ENCODE measurements at places on chromosomes 7 and 10.
A peak's percentile ranks its signal among the peaks of the same experiment; 100 is the strongest.

GRCh38 chr7:2880874-2881533, 36.9 kb upstream of the GNA12 start:
- no peak for DNase-seq

DNA sequence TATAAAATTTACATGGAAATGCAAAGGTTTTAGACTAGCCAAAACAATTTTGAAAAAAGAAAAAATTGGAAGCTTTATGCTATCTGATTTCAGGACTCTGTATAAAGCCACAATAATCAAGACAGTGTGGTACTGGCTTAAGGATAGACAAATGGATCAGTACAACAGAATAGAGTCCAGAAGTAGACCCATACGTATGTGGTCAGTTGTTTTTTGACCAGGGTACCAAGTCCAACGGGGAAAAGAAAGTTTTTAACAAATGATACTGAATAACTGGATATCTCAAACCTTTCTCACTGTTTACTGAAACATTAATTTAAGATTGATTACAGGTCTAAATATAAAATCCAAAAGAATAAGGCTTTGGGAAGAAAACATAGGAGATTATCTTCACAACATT, 79.7 kb downstream of the PODXL start:
- DNase-seq, result no peak

DNA sequence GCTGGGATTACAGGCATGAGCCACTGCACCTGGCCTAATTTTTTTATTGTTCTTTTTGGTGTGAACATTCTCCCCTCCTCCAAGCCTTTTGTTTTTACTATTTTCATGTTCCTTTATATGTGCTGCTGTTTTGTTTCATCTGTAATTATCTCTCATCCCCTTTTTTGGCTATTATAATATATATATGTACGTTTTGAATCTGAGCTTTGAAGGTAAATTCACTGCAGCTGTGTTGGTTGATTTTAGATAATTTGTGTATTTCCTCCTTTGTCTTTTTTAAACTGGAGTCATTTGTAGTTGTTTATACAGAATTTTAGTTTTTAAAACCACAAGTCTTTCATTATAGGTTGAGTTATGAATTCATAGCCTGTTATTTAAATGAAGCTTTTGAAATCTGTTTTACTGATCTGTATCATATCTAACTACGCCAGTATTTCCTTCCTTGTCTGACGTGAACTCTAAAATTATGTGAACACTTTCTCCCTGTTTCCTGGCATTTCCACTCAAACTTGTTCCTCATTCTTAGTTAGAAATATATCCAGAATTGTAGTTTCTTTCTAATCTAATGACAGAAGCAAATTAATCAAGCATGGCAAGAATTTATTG, 54.9 kb downstream of the PTEN start:
- no peak for DNase-seq

GRCh38 chr7:67618556-67619162, 622.0 kb downstream of the TYW1 start:
- no peak for DNase-seq

DNA sequence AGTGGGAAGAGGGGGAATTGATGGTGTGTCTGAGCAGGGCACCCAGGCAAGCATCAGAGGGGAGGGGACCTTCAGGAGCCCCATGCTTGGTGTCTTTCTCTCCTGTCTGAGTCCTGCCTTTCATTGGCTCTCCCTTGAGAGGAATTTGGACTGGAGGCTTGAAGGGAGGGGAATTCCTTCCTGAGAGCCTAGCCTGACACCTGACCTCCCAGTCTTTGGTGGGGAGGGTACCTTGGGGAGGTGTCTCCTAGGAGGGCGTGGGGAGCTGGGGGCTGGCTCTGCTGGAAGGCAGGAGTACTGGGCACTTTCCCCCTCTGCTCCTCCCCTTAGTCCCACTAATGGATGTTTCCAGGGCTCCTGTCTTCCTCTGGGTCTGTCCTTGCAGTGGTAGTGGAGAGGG, 1.3 kb upstream of the SFRP5 start:
- DNase-seq, result no peak

- DNase-seq, result no peak
Observed at GRCh38 chr7:22944022-22944421, 69.9 kb downstream of the HYCC1 start.

- DNase-seq, result no peak
Observed at GRCh38 chr7:145795132-145795531, 321.5 kb upstream of the CNTNAP2 start.

GRCh38 chr10:76209135-76209534, 777.7 kb downstream of the LRMDA start:
- no peak for DNase-seq

DNA sequence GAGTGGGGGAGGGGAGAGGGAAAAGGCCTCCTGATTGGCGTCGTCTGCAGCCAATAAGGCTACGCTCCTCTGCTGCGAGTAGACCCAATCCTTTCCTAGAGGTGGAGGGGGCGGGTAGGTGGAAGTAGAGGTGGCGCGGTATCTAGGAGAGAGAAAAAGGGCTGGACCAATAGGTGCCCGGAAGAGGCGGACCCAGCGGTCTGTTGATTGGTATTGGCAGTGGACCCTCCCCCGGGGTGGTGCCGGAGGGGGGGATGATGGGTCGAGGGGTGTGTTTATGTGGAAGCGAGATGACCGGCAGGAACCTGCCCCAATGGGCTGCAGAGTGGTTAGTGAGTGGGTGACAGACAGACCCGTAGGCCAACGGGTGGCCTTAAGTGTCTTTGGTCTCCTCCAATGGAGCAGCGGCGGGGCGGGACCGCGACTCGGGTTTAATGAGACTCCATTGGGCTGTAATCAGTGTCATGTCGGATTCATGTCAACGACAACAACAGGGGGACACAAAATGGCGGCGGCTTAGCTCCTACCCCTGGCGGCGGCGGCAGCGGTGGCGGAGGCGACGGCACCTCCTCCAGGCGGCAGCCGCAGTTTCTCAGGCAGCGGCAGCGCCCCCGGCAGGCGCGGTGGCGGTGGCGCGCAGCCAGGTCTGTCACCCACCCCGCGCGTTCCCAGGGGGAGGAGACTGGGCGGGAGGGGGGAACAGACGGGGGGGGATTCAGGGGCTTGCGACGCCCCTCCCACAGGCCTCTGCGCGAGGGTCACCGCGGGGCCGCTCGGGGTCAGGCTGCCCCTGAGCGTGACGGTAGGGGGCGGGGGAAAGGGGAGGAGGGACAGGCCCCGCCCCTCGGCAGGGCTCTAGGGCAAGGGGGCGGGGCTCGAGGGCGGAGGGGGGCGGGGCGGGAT, at the start of gene KAT6B:
KAT6B (plus strand) TSS at position 459 of the 903 bp plus-strand sequence. CDS start 16,258 bp downstream, outside the sequence.
- DNase-seq, result peak; percentile 95

- DNase-seq, result no peak
Observed at GRCh38 chr7:44975331-44976039, 3.3 kb downstream of the MYO1G start.

GRCh38 chr7:157854066-157854891, 517.5 kb downstream of the DNAJB6 start:
- DNase-seq, result no peak

DNA sequence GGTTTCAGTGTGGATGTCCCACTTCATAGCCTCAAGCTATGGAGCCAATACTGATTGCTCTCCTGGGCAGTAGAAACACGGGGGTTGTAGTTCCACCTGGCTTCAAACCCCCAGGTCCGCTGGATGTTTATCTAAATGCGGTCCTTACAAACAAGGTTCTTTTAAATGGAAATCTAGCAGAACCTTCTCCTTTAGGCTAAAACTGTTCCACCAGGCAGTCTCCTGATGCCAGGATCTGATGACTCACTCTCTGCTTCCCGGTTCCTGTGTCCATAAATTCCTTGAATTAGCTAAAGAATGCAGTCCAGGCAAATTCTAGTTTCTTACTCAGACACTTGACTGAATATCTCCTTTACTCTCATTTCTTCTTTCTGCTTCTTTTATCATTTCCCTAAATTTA, 108.4 kb upstream of the FAM3C start:
- no peak for DNase-seq

DNA sequence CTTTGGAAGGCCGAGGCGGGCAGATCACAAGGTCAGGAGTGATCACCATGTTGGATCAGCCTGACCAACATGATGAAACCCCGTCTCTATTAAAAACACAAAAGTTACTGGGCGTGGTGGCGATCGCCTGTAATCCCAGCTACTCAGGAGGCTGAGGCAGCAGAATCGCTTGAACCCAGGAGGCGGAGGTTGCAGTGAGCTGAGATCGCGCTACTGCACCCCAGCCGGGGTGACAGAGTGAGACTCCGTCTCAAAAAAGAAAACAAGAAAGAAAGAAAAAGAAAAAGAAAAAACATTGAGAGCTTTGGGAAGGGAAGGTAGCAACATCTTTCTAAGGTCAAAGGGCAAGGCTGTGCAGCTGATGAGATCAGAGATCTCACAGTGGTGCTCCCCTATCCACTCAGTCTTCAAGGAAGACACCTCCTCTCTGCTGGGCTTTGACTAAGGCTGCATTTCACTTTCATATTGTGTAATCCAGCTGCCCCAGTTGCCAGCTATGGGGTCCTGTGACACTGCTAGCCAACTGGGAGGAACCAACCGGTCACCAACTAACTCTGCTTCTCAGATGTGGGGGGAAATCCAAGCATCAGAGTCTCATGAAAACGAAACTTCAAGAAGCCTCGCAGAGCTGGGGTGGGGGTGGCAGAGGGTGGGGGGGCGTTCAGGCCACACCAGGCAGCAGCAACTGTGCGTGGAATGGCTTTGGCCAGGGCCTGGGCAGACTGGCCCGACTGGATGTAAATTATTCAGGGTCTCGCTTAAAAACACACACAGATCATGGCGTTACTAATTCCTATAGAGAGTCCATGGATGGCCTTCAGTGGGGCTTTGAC, 1.5 kb downstream of the IL15RA start:
- DNase-seq, result no peak

- DNase-seq, result no peak
Observed at GRCh38 chr7:857661-858060, 18.7 kb upstream of the GET4 start.

- no peak for DNase-seq
Observed at GRCh38 chr10:118173296-118173695, 126.6 kb upstream of the RAB11FIP2 start.

GRCh38 chr7:75662579-75663301, 76.0 kb downstream of the HIP1 start:
- DNase-seq, result no peak

- DNase-seq, result no peak
Observed at GRCh38 chr10:120667276-120667675, 183.9 kb upstream of the WDR11 start.

DNA sequence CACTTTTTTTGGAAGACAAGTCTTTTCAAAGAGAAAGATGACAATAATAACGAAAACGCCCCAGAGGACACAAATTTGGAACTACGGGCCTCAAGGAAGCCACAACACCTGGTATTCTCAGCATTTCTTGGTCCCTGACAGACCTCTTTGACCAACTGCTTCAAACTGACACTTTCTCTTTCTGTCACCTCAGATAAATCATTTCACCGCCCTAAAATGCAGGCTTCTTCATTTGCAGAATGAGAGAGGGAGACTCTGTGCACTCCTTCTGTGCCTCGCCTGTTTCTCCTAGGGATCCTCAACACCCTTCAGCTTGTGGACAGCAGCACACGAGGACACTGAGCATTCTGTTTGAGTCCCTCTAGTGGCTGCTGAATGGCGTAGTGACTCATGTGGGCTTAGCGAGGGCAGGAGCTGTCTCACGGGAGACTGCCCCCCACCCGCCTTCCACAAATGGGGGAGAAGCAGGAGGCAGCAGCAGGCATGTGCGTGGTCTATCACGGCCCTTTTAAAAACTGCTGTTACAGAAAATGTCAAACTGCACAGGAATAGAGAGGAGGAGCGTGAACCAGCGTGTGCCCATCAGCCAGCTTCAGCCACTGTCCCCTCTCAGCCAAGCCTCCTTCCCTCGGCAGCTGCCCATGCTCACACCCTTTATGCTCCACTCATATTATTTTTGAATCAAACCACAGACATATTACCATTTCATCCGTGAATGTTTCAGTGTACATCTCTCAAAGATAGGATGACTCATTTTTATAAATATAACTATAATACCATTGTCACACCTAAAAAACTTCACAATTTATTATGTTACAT, 41.4 kb downstream of the GSDME start:
- peak; percentile 67 for DNase-seq

- no peak for DNase-seq
Observed at GRCh38 chr7:117017702-117018266, 64.5 kb downstream of the ST7 start.

- no peak for DNase-seq
Observed at GRCh38 chr10:88361494-88361893, 221.6 kb downstream of the RNLS start.

DNA sequence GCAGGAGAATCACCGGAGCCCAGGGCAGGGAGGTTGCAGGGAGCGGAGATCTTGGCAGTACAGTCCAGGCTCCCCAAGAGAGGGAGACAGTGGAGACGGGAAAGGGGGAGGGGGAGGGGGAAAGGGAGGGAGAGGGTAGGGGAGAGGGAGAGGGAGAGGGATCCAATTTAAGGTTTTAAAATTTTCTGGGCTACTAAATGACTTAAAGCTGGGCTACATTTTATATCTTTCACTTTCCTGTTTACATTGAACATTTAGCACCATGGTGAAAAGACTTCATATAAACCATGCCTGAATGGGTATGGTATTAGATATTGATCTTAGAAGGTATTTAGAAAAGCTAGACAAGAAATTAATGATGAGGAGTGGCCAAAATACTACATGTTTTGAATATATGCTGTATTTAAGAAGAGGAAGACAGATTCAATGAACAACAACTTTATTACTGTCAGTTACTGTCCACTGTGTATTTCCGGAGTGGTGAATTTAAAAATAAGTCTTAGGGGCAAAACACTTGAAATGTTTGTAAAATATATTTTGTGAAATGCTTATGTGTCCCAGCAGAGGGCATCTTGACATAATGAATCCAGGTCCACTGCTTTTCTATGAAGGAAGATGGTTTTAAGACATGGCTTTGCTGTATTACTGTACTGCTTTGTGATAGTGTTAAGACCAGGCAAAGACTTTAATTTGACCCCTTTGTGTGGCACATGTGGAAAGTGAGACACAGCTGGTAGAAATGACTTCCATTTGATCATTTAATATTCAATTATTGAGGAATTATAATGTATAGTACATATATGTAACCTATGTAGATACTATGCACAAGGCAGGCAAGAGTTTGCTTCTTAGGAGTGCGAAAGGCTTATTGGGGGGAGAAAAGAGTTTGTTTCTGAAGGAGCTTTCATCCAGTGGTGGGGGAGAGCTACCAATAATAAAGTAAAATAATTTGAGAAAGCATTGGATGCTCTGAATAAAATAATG, 52.8 kb downstream of the NRF1 start:
- DNase-seq, result peak; percentile 67

DNA sequence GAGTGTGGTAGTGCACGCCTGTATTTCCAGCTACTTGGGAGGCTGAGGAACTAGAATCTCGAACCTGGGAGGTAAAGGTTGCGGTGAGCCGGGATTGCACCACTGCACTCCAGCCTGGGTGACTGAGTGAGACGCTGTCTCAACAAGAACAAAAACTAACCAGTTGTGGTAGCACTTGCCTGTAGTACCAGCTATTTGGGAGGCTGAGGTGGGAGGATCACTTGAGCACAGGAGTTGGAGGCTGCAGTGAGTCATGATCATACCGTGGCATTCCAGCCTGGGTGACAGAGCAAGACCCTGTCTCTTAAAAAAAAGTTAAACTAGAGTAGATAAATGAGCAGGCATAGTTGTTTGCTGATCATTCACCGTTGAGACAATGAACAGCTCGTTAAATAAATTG, 48.9 kb downstream of the CUX1 start:
- no peak for DNase-seq

GRCh38 chr7:27096768-27097514, 1.1 kb upstream of the HOXA1 start:
- peak; percentile 62 for DNase-seq

Data from HuH-7 (cell line).